ENCODE measurements at places on chromosomes 2 and 18. TPM values are rescaled to one million over a fixed set of nuclear protein-coding genes. Genes with fewer than 3 reads are reported as not detected.

DNA sequence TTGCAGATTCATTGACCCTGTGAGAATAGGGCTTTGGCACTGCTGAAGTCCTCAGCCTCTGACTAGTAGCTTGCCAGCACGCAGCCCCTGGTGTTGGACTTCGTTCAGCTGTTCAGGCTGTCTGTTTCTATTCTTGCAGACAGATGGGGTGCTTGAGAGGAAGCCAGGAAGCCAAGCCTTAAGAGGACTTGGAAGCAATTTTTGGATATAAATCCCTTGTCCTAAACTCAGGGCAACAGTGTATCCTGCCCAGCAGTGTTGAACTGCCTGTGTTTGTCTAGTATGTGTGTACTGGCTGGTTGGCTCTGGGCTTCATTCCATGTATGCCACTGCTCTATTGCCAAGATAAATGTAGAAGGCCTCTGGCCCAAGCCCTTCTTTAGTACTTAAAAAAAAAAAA, 108.6 kb downstream of the COMMD1 start:
- H3K27ac ChIP-seq = no peak overlapping the region
- no peak overlapping the region for H3K4me3 ChIP-seq
- DNase-seq = peak; percentile 70
- H3K36me3 ChIP-seq = no peaks in the 10 kb centered on the region
- H3K4me1 ChIP-seq = peaks cover 1% of the 10 kb centered on the region

DNA sequence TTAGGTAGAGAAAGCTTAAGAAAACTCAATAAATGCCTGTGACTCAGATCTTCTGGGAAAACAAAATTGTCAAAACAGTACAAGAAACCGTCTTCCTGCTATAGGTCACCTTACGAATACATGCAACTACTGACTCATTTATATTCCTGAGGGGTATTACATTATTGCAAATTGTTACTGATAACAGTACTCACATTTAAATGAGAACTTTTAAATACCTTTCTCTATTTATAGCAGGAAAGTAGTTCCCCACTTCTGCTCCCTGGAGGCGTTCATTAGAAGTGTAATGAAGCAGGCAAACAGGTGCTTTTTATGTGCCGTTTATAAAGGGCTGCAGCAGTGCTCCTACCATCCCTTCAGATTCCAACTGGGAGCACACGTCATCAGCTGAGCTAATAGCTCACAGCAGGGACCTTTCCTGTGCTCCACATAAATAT, 65.1 kb upstream of the RPRM start:
- no peaks in the 10 kb centered on the region for H3K4me1 ChIP-seq
- no peaks in the 10 kb centered on the region for H3K27me3 ChIP-seq
- H3K36me3 ChIP-seq = no peaks in the 10 kb centered on the region

The KCNG3 gene
- total RNA-seq = under 0.01 TPM

- H3K4me3 ChIP-seq = no peak overlapping the region
- H3K36me3 ChIP-seq = no peaks in the 10 kb centered on the region
- no peak for DNase-seq
- H3K4me1 ChIP-seq = peaks cover 14% of the 10 kb centered on the region
- H3K27ac ChIP-seq = no peak overlapping the region
- H3K27me3 ChIP-seq = peaks cover 2% of the 10 kb centered on the region
Measured at GRCh38 chr2:240254337-240255164, 114.1 kb upstream of the OTOS start.

Measured in IMR-90 (cell line).